ENCODE measurements at places on chromosomes 7 and 10. TPM values are rescaled to one million over a fixed set of nuclear protein-coding genes. Genes with fewer than 3 reads are reported as not detected.
A peak's percentile ranks its signal among the peaks of the same experiment; 100 is the strongest.

GRCh38 chr7:123367484-123368122 lies 166.8 kb downstream of the IQUB start:
- H3K4me1 ChIP-seq: peaks cover 6% of the 10 kb centered on the region
- no peak overlapping the region for H3K4me3 ChIP-seq
- no peak overlapping the region for H3K27ac ChIP-seq
- peak; percentile 22 for DNase-seq
- no peaks in the 10 kb centered on the region for H3K36me3 ChIP-seq

GRCh38 chr10:76150139-76150875 lies 718.9 kb downstream of the LRMDA start:
- DNase-seq: no peak
- H3K4me3 ChIP-seq: no peak overlapping the region
- H3K27me3 ChIP-seq: no peaks in the 10 kb centered on the region
- peaks cover 9% of the 10 kb centered on the region for H3K4me1 ChIP-seq

GRCh38 chr10:98623176-98623575 lies 176.4 kb upstream of the HPS1 start:
- H3K27me3 ChIP-seq: no peaks in the 10 kb centered on the region
- H3K36me3 ChIP-seq: no peaks in the 10 kb centered on the region
- H3K27ac ChIP-seq: no peak overlapping the region
- H3K4me1 ChIP-seq: peaks cover 6% of the 10 kb centered on the region

GRCh38 chr10:131004276-131004675 lies 307.2 kb downstream of the TCERG1L start:
- H3K4me3 ChIP-seq: no peak overlapping the region
- no peak for DNase-seq
- peaks cover 6% of the 10 kb centered on the region for H3K4me1 ChIP-seq
- H3K27me3 ChIP-seq: no peaks in the 10 kb centered on the region

DNA sequence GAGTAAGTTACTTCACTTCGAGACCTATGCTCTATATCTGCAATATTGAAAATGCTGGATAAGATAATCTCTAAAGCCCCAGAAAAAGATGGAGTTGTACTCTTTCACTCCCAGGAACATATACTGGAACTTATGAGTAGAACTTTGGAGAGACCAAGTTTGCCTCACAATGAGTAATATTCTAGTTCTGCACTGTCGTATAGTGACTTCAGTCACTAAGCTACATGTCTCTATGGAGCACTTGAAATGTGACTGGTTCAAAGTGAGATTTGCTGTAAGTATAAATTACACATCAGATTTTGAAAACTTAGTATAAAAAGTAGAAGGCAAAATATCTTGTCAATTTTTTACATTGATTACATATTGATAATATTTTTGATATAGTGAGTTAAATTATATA lies 116.4 kb downstream of the PTEN start:
- H3K27ac ChIP-seq: no peak overlapping the region
- no peak overlapping the region for H3K4me3 ChIP-seq
- no peaks in the 10 kb centered on the region for H3K4me1 ChIP-seq
- DNase-seq: no peak
- H3K36me3 ChIP-seq: no peaks in the 10 kb centered on the region

DNA sequence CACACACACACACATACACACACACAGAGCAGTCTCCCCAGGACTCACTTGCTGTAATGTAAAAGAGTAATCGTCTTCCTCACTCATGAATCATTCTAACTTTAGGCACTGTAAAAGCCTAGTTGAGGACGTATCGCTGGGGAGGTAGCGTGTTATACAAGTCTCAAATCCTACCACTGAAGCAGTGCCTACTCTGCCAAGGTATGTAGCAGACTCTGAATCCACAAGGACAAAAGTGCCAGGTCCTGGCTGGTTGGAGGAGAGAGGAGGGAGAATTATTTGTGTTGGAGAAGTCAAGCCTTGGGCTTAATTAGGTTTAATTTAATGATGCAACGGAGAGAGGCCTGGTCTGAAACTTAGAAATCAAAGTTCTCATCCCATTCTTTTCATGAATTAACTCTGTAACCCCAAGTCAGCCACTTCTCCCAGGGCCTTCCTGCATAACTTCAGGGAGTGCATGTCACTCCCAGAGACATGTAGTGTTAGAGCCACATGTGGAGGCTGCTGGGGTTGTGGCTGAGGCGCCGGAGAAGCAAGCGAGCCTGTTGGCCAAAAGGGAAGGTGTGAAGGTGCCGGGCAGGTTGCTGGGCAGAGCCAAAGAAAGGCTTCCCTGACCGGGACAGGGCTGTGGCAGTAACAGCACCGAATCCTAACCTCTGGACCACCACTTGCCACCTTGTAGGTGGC lies 36.7 kb downstream of the NKX2-3 start:
- no peak overlapping the region for H3K4me3 ChIP-seq
- no peaks in the 10 kb centered on the region for H3K36me3 ChIP-seq
- H3K27ac ChIP-seq: no peak overlapping the region

DNA sequence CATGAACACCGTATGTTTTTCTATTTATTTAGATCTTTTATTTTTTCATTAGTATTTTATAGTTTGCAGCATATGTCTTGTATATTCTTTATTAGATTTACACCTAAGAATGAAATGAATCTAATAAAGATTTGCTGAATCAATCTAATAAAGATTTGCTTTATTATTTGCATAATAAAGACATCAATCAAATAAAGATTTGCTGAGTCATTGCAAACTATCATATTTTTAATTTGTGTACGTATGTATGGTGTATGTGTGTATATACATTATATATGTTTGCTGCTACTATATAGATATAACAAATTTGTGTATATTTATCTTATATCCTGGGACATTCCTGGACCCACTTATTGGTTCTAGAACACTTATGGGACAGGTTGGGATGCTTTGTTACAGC lies 147.5 kb downstream of the PTN start:
- no peak overlapping the region for H3K4me3 ChIP-seq
- H3K27ac ChIP-seq: no peak overlapping the region
- no peaks in the 10 kb centered on the region for H3K4me1 ChIP-seq
- H3K27me3 ChIP-seq: no peaks in the 10 kb centered on the region
- H3K36me3 ChIP-seq: no peaks in the 10 kb centered on the region

DNA sequence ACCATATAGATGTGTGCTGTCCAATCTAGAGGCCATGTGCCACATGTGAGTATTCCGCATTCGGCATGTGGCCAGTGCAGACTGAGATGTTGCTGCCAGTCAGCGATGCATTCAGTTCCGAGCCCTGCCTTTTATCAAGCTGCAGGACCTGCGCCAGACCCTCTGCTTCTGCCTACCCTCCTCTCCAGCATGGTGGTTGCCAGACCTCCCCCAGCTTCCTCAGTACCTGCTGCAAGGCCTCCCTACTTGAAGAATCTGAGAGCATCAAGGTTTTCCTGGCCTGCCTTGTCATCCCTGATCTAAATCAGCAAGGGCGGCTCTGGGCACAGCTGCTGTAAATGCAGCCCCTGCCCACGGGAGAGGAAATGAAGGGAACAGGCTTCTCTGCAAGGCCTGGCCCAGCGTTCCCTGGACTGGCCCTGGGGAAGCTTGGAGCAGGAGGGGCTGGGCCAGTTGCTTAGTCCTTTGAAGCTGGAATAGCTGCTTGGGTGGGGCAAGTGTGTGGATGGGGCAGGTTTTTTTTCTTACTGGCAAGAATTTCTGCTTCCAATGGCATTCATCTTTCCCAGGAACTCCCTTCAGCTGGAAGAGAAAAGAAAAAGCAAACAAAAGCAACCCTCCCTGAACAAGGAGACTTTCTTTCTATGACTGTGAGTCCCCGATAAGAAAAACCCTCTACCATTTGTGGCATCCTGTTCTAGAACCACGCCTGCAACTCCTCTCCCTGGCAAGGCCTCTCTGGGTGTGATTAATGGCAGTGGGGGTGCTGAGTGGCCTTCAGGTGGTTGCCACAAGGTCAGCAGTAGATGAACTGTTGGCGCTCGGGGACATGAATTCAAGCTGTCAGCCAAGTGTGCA lies 93.0 kb downstream of the NHLRC2 start:
- H3K36me3 ChIP-seq: no peaks in the 10 kb centered on the region
- no peak overlapping the region for H3K27ac ChIP-seq
- no peak overlapping the region for H3K4me3 ChIP-seq

GRCh38 chr10:178208-178607 lies 43.0 kb downstream of the ZMYND11 start:
- H3K4me3 ChIP-seq: no peak overlapping the region
- H3K27ac ChIP-seq: no peak overlapping the region
- no peak for DNase-seq
- no peaks in the 10 kb centered on the region for H3K4me1 ChIP-seq

DNA sequence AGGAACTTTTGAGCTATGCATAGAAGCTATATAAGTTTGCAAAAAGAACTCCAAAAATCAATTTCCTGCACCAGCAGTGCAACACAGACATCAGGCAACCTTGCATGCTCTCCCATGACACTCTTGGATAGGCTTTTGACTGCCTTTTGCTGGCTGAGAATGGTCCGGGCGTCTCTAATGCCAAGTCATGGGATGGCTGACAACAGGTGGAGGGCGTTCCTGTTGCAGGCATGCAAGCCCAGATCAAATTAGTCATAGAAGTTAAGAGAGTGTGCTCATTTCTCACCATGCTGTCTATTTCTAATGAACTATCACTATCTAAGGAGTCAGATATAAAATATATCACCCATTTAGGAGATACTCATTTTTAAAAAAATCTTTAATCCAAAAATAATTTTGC lies 8.4 kb downstream of the PLCE1 start:
- H3K4me3 ChIP-seq: no peak overlapping the region
- H3K27me3 ChIP-seq: no peaks in the 10 kb centered on the region
- no peak for DNase-seq
- no peaks in the 10 kb centered on the region for H3K36me3 ChIP-seq

DNA sequence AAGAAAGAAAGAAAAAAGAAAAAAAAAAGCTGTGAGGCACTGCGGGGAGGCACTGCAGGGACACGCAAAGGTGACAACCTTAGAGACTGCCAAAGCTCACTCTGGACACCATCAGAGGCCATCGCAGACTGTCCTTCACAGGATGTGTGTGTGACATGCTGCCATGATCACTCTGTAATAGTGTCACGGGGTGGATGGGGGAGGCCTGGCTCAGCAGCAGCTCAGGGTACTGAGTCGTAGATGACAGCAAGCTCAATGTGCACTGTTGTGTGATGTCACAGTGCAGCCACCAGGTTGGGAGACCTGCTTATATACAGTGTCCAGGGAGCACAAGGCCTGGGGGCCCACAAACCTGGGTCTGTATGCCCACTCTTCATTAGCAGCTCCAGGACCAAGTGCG lies 83.3 kb downstream of the SLIT1 start:
- H3K36me3 ChIP-seq: no peaks in the 10 kb centered on the region
- peaks cover 10% of the 10 kb centered on the region for H3K27me3 ChIP-seq
- no peak for DNase-seq
- no peak overlapping the region for H3K27ac ChIP-seq

GRCh38 chr10:32131388-32131787 lies 75.2 kb upstream of the KIF5B start:
- H3K27me3 ChIP-seq: no peaks in the 10 kb centered on the region
- DNase-seq: no peak
- no peak overlapping the region for H3K4me3 ChIP-seq

DNA sequence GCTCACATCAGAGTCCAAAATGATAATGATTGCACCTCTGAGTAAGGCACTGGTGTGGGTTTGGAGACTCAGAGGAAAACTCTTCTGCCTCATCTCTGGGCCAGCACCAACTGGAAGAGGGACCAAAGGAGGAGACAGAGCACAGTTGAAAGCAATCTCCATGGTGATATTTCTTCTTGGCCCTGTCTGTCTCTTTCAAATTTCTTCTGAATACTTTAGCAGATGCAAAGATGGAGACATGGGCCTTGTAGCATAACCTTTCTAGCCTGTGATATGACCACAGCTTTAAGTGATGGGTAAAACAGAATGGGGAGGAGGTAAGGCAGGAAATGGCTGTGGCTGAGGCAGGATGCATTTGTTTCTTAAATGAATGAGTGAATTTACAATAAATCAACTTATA lies 12.2 kb upstream of the GIMAP7 start:
- no peak overlapping the region for H3K27ac ChIP-seq
- no peaks in the 10 kb centered on the region for H3K4me1 ChIP-seq
- no peak for DNase-seq

DNA sequence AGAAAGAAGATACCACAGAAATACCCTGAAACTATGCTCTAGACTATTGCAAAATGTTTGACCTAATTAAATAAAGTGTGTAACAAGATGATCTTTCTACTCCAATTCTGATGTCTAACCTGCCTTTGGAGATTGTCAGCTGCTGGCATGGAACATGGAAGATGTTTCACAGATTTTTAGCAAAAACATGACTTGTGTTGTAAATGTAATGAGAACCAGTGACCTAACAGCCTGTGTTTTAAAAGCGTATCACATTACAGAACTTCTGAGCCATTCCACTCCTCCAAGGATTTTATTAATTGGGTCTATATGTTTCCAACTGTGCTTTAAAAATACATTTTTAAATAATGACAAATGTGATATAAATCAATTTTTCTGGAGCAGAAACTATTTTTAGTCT lies 526.3 kb upstream of the SEMA3D start:
- no peak for DNase-seq
- H3K27me3 ChIP-seq: no peaks in the 10 kb centered on the region
- H3K4me3 ChIP-seq: no peak overlapping the region
- no peak overlapping the region for H3K27ac ChIP-seq

- peaks cover 2% of the 10 kb centered on the region for H3K4me1 ChIP-seq
- peaks cover 15% of the 10 kb centered on the region for H3K36me3 ChIP-seq
- no peak for DNase-seq
Observed at GRCh38 chr10:133332936-133333699, 3.6 kb downstream of the CALY start.

- H3K27me3 ChIP-seq: peaks cover 3% of the 10 kb centered on the region
- no peaks in the 10 kb centered on the region for H3K36me3 ChIP-seq
- peak overlapping the region; percentile 39 for H3K27ac ChIP-seq
- DNase-seq: no peak
Observed at GRCh38 chr10:806451-807162, 117.1 kb upstream of the DIP2C start.

- no peak overlapping the region for H3K4me3 ChIP-seq
- no peak overlapping the region for H3K27ac ChIP-seq
- H3K27me3 ChIP-seq: no peaks in the 10 kb centered on the region
Observed at GRCh38 chr7:143299840-143300239, 11.7 kb downstream of the CASP2 start.

The FAM237B gene
- not detected for total RNA-seq

The NOS3 gene
- 0.86 TPM for total RNA-seq

The TMEM196 gene
- 3.6 TPM for total RNA-seq

The SFR1 gene
- total RNA-seq: 4.7 TPM

The FRAT1 gene
- total RNA-seq: 10.0 TPM

The IRF5 gene
- total RNA-seq: not detected

The SORCS3 gene
- total RNA-seq: 2.0 TPM

The ZPBP gene
- total RNA-seq: not detected

All from glutamatergic neuron (in vitro differentiated cells).